ENCODE measurements at places on chromosomes 6 and 20.
A peak's percentile ranks its signal among the peaks of the same experiment; 100 is the strongest.

- DNase-seq, result no peak
Observed at GRCh38 chr20:42779216-42779615, 410.5 kb downstream of the PTPRT start.

GRCh38 chr20:48657426-48658197 lies 170.2 kb downstream of the PREX1 start:
- DNase-seq, result peak; percentile 59

DNA sequence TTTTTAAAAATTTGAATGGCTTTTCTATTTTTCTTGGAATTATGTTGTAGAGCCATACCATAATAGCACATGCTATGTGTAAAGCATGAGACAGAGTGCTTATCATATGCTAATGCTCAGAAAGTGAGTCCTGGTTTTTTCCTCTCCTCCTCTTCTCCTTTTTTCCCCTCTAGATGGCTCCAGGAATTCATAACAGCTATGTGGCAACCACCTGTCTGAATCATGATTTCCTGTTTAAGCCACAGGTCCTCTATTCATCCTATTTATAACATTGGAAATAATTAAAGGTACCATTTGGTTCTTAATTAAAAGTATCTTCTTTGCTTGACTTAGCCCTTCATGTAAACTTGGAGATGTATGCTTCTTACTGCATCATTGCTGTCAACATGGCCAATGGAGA lies 260.0 kb upstream of the MAP3K7 start:
- DNase-seq, result no peak

- no peak for DNase-seq
Observed at GRCh38 chr6:31636698-31637596, 15.5 kb downstream of the BAG6 start.

DNA sequence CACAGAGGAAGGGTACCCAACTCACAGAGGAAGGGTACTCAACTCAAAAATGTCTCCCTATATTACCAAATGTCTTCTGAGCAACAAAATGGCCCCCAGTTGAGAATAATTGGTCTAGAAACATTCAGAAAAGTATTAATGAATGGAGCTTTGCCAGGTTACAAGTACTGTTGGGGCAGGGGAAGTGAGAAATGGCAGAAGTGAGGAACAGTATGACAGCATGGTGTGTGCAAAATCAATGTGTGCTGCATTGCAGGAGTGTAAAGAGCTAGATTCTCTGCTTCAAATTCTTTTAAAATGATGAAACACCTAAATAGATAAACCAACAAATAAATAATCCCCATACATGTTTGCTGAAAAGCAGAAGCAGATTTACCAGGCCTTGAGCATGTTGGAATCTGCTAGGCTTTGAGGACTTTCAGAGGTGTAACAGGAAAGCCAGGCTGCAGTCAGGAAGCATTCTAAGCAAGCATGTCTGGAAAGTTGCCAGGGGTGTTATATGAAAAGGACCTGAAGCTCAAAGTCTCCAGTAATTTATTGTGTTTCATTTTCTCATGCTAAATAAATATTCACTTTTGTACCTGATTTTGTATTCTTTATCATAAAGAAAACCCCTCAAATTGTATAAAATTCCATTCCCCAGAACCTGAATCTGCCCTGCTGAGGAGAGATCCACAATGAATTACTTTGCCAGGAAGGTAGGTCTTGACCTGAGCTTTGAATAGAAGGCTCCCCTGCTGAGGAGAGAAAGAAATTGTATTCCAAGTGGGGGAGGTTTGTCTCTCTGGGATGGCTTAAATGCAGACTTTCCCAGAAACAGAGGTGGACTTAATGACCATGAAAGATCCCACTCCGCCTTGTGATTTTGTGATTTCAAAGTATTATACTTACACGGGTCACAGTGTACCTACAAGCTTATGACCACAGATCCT lies 265.0 kb upstream of the MARCKS start:
- no peak for DNase-seq

- no peak for DNase-seq
Observed at GRCh38 chr6:25486550-25486949, 165.5 kb upstream of the SCGN start.

GRCh38 chr20:53773792-53774401 lies 180.3 kb upstream of the ZNF217 start:
- DNase-seq, result no peak

DNA sequence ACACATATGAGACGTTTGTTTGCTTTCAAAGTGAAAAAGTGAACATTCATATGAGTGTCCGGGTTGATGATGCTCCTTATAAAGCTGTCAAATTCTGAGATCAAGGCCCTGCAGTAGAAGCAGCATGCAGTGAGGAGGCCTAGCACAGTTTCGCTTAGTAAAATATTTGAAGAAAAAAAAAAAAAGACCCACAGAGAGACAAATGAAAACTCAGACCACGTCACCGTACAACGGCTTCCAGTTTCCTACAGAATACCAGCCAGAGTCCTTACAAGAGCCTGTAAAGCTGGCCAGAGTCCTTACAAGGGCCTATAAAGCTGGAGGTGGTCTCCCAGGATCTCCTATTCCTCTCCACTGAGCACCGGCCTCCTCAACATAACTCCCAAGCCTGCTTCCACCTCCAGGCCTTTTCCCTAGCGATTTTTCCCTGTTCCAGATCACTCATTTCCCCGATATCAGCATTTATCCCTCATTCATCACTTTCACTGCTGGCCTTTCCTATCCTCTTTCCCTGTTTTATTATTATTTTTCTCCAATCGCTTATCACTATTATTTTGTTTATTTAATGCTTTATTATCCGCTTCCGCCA lies 1.5 kb upstream of the HMGN4 start:
- DNase-seq, result no peak

GRCh38 chr6:162441991-162442390 lies 285.6 kb downstream of the PRKN start:
- DNase-seq, result no peak

DNA sequence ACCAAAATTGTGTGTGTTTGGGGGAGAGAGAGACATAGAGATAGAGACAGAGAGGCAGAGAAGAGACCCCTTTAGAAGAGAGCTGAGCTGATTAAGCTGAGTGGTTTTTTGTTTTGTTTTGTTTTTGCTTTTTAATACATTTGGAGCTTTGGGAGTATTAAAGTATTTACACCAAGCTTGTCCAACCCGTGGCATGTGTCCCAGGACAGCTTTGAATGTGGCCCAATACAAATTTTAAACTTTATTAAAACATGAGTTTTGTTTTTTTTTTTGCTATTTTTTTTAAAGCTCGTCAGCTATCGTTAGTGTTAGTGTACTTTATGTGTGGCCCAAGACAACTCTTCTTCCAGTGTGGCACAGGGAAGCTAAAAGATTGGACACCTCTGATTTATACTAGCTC lies 56.0 kb downstream of the MRAP2 start:
- no peak for DNase-seq

DNA sequence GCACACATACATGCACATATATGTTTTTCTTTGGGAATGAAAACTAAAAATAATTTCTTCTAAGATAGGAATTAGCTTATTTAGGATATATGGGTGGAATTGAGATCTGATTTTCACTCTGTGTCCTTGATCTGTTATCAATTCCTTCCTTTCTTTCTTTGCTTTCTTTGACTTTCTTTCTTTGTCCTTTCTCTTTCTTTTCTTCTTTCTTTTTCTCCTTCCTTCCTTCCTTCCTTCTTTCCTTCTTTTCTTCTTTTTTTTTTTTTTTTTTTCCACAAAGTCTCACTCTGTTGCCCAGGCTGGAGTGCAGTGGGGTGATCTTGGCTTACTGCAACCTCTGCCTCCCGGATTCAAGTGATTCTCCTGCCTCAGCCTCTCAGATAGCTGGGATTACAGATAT lies 28.1 kb downstream of the PCMT1 start:
- DNase-seq, result no peak

DNA sequence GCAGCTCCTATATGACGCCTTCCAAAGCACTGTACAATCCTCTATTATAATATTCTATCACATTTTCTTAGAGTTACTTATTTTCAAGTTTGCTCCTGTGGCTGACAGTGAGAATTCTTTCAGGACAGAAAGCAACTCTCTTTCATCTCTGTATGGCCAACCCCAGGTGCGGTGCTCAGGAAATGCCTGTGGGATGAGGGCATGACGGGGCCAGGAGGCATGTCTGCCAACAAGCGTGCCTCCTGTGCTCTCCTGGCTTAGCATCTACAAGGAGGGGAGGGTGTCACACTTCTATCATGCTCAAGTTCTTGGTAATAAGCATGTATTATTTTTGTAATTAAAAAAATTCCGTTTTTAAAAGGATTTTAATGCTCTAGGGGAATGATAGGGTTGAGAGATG lies 11.4 kb downstream of the MRPL14 start:
- no peak for DNase-seq

DNA sequence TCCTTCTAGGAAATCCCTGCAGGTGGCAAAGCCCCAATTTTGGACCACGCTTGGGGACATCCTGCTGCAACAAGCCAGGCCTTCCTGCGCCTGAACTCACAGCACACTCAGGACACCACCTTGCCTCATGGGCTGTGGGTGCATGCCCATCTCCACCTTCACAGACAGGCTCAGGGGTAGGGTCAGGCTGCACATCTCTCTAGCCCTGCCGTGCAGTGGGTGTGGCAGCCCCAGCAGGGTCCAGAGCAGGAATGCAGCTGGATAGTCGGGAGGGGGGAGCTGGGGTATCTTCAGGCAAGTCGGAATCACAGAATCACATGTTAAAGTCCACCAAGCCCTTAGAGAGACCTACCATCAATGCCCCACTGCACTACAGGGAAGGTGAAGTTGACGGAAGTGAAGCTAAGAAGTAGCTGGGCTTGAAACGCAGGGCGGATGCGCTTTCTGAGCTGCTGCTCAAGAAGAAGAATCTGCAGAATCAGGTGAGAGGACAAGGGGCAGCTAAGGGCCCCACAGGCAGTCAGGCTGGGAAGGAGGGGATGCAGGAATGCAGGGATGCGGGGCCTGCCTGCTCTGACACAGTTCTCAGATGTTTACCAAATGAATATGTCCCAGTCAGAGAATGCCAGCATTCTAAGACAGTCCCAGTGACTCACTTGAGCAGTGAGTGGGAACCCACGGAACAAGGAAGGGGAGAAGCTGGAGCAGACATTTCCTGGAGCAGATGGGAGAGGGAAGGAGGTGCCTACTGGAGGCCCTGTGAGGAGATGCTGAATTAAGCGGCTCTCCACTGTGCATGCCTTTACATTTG lies 11.3 kb downstream of the SERPINB6 start:
- DNase-seq, result no peak

DNA sequence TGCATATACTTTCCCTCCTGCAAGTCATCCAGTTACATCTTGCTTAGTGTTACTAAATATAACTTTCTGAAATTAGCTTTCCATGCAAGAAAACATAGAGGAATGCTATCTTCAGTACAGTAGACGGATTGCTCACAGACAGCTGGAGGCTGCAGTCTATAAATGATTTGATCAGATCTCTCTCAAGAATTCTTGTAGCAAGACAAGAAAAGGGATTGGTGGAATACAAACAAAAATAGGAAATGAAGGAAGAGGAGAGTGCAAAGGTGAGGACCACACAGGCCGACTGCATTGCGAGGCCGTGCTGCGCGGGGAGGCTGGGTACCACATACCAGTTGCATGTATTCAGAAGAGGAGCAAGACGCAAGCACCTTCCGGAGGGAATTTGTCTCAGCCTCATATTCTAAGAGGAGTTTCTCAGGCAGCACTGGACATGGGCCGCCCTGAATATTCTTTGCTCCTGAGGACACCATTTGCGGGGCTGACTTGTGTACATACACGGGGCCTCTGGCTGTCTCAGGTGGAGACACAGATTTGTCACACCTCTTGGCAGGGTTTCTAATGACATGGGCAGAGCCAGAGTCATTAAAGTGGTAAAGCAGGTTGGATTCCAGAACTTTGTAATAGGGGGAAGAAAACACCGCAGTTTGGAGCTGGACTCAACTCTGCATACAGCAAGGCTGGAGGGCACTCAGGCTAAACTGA lies 22.7 kb upstream of the KIF25 start:
- no peak for DNase-seq

- DNase-seq, result no peak
Observed at GRCh38 chr20:7155794-7156193, 388.3 kb downstream of the BMP2 start.

DNA sequence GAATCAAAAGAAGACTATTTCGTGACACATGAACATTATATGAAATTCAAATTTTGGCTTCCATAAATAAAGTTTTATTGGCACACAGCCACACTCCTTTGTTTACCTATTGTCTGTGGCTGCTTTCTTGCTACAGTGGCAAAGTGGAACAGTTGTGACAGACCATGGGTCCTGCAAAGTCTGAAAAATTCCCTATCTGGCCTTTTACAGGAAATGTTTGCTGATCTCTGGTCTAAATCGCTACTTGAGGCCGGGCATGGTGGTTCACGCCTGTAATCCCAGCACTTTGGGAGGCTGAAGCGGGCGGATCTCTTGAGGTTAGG lies 23.1 kb upstream of the PREX1 start:
- DNase-seq, result no peak

DNA sequence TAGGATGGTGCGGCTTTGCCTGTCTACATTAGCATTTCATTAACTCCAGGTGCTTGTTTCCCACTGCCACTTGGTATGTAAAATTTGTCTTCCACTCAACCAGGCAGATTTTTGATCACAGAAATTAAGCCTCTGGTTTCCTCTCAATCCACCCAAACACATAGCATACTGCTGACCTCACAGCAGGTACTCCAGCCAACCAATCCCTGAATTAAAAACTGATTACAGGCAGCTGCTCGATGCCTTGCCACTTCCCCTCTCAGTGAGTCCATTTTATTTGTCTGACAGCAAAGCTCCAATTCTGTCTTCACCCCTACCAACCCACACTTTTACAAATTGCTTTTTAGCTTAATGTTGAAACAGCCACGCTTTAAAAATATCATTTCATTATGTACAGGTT lies 95.2 kb downstream of the PLCB1 start:
- no peak for DNase-seq

DNA sequence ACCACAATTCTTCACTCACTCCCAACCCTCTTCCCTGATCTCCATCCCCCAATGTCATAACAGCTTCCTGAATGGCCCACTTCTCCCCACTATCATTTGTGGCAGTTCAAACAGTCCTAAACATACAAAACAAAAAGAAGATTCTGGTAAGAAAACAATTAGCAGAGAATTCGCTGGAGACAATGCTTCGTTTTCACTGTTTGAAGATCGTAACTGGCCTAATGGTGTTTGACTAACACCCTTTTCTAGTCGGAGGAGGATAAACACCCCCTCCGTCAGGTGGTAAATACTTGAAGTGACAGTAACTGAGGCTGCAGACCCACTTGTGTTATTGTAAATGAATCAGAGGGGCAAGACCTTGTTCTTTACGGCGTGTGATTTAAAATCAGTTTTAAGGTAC lies 3.8 kb downstream of the EYA2 start:
- no peak for DNase-seq

DNA sequence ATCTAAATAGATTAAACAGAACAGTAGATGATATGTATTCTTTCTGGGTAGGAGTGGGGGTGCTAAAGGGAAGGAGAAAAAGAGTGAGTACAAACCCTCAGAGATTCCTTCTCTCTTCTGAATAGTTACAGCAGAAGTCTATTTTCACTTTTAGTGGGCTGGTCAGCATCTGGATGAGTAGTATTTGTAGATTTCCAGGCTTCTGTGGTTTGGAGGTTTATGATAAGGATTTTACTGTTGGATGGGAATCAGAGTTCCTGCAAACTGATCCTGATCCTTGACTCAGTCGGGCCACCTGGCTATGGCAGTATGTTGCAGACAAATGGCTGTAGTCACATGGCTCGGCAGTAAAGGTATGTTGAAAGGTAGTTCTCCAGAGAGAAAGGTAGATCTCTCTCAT lies 84.3 kb upstream of the IFNGR1 start:
- DNase-seq, result no peak

GRCh38 chr6:125041740-125042459 lies 79.7 kb downstream of the RNF217 start:
- no peak for DNase-seq

Data from stimulated activated CD4-positive, alpha-beta T cell treated with anti-CD3 and anti-CD28 coated beads, Interleukin-2, amount 100 ng/mL, for 48 hours (primary cell).